A549 (cell line): ENCODE measurements at places on chromosomes 12 and 14.
A peak's percentile ranks its signal among the peaks of the same experiment; 100 is the strongest.

- no peak for DNase-seq
Observed at GRCh38 chr12:5023842-5024241, 19.8 kb upstream of the KCNA5 start.

DNA sequence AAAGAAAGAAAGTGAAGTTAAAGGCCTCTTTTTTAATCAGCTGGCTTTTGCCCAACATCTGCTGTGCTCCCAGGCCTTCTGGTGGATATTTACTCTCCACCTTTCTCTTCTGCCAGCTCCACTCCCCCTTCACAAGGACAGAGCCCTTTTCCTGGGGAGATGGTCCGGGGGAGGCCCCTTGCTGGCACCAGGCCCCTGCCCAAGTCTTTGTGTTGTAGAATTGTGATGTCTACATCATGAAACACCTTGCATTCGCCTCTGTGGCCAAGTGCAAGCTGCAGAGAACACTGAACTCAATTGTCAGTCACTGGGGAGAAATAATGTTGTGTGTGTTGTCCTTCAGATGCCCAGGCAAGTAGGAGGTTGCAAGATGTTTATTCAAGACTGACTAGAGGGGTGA lies 150.3 kb downstream of the DPF3 start:
- DNase-seq: no peak

DNA sequence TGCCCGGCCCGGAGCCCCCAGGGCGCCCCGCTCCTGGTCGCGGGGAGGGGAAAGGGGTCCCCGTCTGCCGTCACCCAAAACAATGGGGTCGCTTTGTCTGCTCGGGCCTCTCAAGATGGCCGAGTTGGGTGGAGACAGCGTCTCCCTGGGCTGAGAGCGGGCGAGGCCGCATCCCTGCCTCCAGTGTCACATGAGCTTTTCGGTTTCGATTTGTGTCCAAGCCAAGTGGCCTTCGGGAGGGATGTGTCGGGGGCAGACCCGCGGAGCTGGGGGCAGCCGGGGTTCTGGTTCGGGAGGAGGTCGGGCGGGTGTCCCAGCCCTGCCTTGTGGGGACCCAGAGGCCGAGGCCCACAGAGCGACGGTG lies 790 bp downstream of the DYNC1H1 start:
- DNase-seq: no peak

- DNase-seq: no peak
Observed at GRCh38 chr14:49418789-49419188, 167.4 kb downstream of the RPS29 start.

GRCh38 chr12:52691841-52692150 lies 11.5 kb downstream of the KRT77 start:
- DNase-seq: no peak

GRCh38 chr12:3662521-3662921 lies 90.4 kb downstream of the CRACR2A start:
- no peak for DNase-seq

DNA sequence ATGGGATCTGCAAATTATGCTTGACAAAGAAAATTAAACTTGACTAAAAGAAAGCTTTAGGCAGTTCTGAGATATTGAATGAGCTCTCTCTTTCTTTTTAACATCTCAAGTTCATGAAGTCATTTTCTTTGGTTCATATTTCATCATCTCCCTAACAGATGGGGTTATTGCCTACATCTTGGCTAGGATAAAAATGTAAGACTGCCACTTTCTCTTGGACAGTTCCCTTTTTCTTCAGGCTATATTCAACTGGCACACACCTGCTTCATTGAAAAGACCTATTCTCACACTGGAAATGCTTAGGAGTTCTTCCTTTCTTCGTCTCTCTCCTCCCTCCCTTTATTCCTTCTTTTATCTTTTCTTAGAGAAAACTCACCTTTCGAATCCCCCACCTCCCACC lies 355.9 kb upstream of the SEL1L start:
- no peak for DNase-seq

DNA sequence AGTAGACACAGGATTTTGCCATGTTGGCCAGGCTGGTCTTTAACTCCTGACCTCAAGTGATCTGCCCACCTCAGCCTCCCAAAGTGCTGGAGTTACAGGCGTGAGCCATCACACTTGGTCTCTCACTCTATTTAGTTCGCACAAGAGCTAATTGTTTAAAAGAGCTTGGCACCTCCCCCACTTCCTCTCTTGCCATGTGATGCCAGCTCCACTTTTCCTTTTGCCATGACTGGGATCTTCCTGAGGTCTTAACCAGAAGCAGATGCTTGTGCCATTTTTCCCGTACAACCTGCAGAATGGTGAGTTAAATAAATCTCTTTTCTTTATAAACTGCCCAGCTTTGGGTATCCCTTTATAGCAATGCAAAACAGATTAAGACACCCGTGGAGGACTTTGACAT lies 200.1 kb upstream of the FRMD6 start:
- no peak for DNase-seq

DNA sequence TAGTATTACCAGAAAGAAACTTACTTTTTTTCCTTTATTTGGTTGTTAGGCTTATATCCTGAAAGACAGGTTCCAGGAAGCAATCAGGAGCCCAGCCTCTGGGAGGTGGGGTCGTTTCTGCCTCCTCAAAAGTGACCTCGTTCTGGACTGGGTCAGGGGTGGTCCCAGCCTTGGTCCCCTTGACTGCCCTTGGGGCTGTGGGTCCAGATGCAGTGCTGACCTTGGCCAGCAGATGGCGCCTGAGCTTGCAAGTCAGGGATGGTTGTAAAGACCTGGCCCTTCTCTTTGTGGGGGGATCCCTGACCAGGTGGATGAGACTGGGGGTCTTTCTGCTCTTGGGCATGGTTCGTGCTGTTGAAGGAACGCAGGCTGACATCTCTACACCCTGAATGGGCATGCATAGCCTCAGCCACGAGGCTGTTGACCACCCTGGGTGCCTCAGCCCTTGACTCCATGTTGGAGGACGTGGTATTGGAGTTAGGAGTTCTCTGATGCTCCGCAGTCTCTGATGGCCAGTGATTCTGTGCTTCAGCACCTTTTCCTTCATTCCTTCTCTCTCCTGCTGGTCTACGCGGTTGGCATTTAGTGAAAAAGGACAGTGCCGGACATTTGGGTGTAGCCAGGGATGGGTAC lies 62.4 kb downstream of the ADCK1 start:
- peak; percentile 79 for DNase-seq

GRCh38 chr14:98943907-98944306 lies 328.1 kb downstream of the BCL11B start:
- no peak for DNase-seq

DNA sequence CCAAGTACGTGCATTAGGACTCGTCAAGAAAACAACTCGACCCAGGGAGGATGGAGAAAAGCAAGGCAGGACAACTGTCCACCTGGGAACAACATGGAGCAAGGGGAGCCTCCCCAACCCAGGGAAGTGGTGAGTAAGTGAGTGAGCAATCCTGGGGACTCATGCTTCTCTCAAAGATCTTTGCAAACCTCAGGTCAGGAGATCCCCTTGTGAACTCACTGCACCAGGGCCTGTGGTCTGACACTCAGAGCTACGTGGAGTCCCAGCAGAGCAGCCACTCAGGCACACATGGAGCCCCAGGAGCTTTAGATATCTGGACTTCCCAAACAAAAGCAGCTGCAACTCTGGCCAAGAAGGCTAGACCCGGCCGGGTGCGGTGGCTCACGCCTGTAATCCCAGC lies 12.2 kb upstream of the OR5AU1 start:
- DNase-seq: no peak

DNA sequence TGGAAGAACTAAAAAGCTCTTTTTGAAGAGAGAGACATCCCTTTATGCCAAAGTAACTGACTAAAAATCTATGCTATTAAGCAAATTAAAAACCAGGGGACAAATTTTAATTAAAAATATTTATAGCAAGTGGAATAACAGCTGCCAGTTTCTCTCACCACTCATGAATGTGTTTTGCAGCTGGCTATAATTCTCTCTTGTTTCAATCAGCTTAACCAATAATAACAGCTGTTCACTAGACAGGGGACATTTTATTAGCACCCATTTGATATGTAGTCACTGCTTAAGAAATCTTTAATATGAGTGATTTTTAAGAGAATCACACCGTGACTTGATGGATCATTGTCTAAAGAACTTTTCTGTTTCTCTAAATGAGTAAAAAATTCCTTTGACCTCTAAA lies 34.2 kb upstream of the KRR1 start:
- DNase-seq: no peak

GRCh38 chr12:14984766-14985285 lies 12.0 kb downstream of the PDE6H start:
- no peak for DNase-seq

- DNase-seq: no peak
Observed at GRCh38 chr14:101118746-101119591, 215.4 kb upstream of the RTL1 start.

GRCh38 chr14:72478471-72478893 lies 415.4 kb downstream of the DPF3 start:
- DNase-seq: no peak

DNA sequence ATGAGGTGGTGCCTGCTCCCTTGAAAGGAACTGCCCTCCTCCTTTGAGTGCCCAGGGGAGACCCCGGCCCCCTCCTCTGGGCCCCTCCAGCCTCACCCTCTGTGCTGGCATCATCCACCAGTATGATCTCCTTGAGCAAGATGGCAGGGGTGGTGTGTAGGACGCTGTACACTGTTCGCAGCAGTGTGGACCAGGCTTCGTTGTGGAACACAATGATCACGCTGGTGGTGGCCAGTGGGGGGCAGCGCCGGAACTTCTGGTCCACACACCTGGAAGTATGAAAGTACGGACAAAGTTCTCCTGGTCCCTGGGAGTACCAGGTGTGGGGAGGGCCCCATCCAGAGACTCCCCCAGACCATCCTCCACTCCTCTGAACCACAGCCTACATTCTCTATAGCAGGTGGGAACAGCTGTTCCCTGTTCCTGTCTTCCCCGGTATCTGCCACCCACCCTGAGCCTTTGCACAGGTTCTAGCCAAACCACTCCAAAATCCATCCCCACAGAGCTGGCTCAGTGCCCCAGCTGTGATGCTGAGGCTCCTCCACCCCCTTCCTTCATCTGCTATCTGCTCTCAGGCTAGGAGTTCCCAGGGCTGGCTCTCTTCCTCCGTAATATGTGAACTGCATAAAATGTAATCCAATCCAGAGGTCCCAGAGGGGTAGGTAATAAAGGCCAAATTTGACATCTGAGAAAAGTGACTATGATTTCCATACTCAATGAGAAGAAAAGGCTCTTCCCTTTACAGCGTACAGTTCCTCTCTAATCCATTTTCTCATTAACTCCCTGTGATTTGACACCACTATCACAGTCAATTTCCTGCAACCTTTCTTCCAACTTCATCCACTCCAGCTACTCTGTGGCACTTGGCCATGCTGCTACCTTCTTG lies 13.9 kb downstream of the GALNT6 start:
- no peak for DNase-seq

DNA sequence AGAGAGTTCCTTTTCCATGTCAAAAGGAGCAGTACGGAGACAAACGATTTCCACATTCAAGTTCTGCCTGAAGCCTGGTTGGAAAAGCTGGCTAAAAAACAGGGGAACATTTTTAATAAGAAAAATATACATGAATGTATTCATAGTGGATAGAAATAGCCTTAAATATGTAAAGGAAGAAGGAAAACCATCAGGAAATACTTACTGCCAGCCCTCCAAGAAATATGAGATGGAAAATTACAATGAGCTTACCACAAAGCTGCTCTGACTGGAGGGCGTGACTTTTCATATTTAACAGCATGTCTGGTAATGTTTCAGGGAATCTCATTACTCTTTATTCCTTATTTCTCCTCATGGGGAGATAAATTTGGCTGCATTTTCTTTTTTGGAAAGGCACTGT lies 75.9 kb upstream of the ZDHHC17 start:
- no peak for DNase-seq

- no peak for DNase-seq
Observed at GRCh38 chr12:113129664-113130456, 5.7 kb downstream of the RASAL1 start.

DNA sequence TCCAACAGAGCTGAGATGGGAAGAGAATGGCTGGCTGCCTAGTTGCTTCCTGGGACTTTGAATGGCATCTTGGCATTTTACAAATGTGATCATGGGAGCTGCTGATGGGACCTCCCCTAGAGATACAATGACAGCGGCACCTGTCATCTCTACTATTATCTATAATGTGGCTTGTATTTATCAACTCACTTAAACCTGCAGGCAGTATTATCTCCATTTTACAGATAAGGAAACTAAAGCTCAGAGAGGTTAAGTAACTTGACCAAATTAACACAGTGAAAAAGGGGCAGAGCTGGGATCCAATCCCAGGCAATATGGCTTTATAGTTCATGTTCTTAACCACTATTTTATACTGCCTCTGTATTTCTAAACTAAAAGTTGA lies 111.7 kb downstream of the CHST11 start:
- no peak for DNase-seq

- no peak for DNase-seq
Observed at GRCh38 chr14:29627137-29627536, 300.5 kb downstream of the PRKD1 start.

DNA sequence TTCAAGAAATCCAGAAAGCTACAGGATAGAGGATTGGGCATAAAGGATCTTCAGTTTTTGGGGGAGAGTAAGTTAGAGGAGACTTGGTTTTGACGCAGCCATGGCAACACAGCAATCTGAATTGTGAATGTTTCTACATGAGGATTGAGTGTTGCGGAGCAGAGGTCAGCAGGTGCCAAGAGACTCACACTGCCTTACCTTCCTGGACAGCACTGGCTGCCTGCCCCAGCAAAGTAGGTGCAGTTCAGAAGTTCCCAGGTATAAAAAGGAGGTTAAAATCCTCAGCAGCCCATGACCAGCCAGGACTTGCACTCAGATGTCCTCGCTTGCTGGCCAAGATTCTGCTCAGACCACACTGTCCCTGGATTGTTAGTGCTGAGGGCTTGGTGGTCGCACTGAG lies 371.1 kb downstream of the DPF3 start:
- DNase-seq: no peak

GRCh38 chr12:52119398-52120254 lies 40.1 kb downstream of the SMIM41 start:
- DNase-seq: peak; percentile 55

DNA sequence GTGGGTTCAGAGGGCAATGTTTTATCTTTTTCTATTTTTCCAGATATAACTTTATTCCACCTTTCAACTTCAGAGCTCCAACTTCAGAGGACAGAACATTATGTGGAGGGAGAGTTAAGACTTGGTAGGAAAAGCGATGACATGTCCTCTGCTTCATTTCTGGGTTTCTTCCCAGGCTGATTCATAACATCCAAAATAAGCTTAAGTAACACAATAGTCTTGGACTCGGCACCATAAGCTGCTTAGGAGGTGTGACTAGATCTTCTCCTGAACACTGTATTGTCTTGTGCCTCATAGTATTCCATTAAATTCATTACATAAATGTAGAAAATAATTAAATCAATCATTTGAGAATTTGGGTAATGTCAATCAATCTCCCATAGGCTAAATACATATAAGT lies 95.5 kb upstream of the PDE3A start:
- no peak for DNase-seq

- no peak for DNase-seq
Observed at GRCh38 chr14:69657950-69658355, 46.6 kb downstream of the SUSD6 start.

DNA sequence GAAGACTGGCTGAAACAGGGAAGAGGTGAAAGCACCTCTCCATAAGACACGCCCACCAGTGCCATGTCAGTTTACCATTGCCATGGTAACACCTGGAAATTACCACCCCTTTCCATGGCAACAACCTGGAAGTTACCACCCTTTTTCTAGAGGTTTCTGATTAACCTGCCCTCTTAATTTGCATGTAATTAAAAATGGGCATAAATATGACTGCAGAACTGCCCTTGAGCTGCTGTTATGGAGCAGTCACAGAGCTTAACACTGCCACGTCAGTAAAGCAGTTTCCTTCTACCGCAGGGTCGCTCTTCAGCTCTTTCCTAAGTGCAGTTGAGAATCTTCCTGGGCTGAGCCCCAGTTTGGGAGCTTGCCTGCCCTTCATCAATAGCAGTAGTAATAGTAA lies 55.2 kb downstream of the RASSF3 start:
- DNase-seq: no peak
